Peyer's patch (tissue), 4 donors: ENCODE measurements at places on chromosomes 3 and 15. TPM values are rescaled to one million over a fixed set of nuclear protein-coding genes. Genes with fewer than 3 reads are reported as not detected.
A peak's percentile ranks its signal among the peaks of the same experiment; 100 is the strongest.

DNA sequence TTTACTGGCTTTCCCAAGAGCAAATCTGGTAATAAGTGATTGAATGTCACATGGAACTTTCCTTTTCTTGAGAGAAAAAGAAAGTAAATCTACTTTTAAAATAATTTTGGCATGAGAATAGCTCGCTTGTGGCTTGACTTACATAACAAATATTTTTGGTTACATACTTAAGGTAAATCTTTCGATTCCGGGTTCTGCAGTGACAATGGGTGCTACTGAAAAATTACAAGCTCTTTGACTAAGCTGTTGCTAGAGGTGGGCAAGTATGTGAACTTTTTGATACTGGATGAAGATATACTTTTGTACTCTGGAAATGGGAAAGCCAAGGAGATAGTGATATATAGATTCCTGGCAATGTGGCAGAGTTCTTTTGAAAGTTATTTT, 51.9 kb upstream of the OTOL1 start:
- H3K4me3 ChIP-seq, result no peak overlapping the region
- H3K27me3 ChIP-seq, result no peaks in the 10 kb centered on the region
- H3K36me3 ChIP-seq, result no peaks in the 10 kb centered on the region
- H3K4me1 ChIP-seq, result no peaks in the 10 kb centered on the region

Gene ARHGAP31
- total RNA-seq, result 12.9 TPM

DNA sequence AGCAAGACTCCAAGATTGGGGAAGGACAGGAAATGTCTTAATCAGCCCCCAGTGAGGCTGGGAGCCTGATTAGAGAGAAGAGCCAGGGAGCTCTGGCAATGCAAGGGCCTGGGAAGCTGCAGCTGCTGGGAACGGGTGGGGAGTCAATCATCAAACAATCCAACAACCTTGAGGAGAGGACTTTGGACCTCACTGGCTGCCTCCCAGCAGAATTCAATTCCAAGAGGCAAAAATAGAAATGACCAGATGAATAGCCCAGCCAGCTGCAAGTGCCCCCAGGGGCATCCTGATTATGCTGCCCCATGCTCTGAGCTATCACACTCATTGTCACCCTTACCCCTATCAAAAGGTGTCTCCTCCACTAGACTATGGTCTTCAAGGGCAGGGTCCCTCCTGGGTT, 6.1 kb upstream of the HOMER2 start:
- H3K36me3 ChIP-seq, result no peaks in the 10 kb centered on the region
- no peak overlapping the region for H3K4me3 ChIP-seq
- H3K27ac ChIP-seq, result no peak overlapping the region
- no peak for DNase-seq
- no peaks in the 10 kb centered on the region for H3K4me1 ChIP-seq

- peaks cover 29% of the 10 kb centered on the region for H3K4me1 ChIP-seq
- H3K27me3 ChIP-seq, result no peaks in the 10 kb centered on the region
- H3K27ac ChIP-seq, result peak overlapping the region; percentile 8
- H3K4me3 ChIP-seq, result no peak overlapping the region
- DNase-seq, result no peak
These were observed 30.7 kb upstream of the ANPEP start for GRCh38 chr15:89845305-89845893.

Gene SUSD5
- not detected for total RNA-seq

DNA sequence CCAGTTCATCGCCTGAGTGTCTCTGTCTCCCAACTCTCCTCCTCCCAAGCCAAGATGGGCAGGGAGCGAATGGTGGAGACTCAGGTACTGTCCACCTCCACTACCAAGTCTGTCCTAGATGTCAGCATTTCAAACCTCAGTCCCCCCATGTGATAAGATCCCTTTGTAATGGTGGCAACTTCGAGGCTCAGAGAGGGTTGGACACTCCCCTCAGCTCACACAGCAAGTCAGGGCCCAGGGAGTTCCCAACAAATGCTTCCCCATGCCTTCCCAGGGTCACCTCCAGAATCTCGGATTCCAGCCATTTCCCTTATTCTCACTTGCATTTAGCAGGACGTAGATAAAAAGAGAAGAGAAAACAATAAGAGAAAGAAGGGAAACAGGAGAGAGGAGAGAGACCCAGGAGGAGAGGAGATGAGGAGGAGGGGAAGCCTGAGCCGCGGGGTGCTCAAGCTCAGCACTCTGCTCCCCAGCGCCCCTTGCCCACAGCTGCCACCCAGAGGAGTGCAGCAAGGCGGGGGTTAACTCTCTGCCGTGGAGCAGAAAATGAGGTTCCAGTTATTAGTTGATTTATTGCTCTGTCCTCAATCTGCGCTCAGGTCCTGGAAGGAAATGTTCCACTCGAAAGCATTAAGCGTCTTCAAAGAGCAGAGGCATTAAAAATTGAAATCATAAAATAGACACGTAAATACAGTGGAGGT, 84.1 kb upstream of the LINGO1 start:
- H3K27ac ChIP-seq, result no peak overlapping the region
- no peaks in the 10 kb centered on the region for H3K36me3 ChIP-seq
- H3K4me1 ChIP-seq, result no peaks in the 10 kb centered on the region

DNA sequence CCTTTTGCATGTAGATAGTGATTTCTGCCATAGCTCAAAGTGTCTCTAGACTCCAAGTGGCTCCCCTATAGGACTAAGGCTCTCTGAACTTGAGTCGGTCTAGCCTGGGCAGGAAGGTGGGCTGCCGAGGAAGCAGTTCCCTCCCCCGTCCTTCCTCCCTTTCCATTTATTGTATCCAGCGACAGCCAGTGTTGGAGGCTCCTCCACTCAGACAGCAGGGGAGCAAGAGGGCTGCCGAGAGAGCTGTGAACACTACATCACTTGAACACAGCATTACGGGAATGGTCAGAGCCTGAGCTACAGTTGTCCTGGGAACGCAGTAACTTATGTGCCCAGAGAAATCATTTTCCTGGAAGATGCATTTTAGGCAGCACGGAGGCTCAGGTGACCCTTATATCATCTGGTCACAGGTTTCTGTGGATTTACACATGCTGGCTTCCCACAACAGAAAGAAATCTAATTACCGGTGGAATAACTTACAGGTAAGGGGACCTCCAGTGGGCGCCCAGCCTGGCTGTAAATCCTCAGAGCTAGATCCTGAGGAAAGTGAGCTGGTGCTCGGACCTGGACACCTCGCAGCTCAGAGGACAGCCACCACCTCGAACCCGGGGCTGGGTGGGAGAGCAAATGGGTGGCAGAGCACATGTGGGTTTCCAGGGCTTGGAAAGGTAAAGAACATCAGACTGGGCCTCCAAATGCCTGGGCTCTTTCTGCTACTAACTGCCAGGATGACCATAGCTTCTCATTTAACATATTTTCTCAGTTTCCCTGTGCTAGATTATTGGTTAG, 197.1 kb downstream of the UACA start:
- H3K27ac ChIP-seq, result no peak overlapping the region
- DNase-seq, result no peak
- no peak overlapping the region for H3K4me3 ChIP-seq
- H3K36me3 ChIP-seq, result no peaks in the 10 kb centered on the region
- no peaks in the 10 kb centered on the region for H3K27me3 ChIP-seq

GRCh38 chr3:40731445-40731844, 206.7 kb downstream of the ZNF621 start:
- H3K4me1 ChIP-seq, result no peaks in the 10 kb centered on the region
- H3K36me3 ChIP-seq, result no peaks in the 10 kb centered on the region
- no peaks in the 10 kb centered on the region for H3K27me3 ChIP-seq
- no peak overlapping the region for H3K27ac ChIP-seq
- DNase-seq, result no peak
- no peak overlapping the region for H3K4me3 ChIP-seq

DNA sequence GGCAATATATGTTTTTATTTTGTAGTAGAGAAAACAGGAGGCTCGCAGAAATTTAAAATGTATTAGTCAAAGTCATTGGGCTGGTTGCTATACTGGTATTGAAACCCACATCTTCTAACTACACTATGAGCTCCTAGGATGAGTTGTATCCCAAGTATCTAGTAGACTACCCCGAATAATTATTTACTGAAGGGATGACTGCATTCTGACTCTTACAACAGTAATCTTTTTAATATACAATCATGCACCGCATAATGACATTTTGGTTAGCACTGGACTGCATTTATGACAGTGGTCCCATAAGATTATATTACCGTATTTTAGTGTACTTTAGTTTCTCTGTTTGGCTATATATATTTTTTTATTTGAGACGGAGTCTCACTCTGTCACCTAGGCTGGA, 15.3 kb downstream of the PIGB start:
- H3K36me3 ChIP-seq, result no peaks in the 10 kb centered on the region
- H3K27ac ChIP-seq, result no peak overlapping the region
- H3K4me1 ChIP-seq, result no peaks in the 10 kb centered on the region
- DNase-seq, result no peak
- H3K4me3 ChIP-seq, result no peak overlapping the region
- H3K27me3 ChIP-seq, result no peaks in the 10 kb centered on the region

Gene CDHR4
- 1.0 TPM for total RNA-seq

Gene BCL2A1
- total RNA-seq, result 3.8 TPM

- H3K4me1 ChIP-seq, result no peaks in the 10 kb centered on the region
- no peak overlapping the region for H3K27ac ChIP-seq
- no peaks in the 10 kb centered on the region for H3K27me3 ChIP-seq
- no peaks in the 10 kb centered on the region for H3K36me3 ChIP-seq
- H3K4me3 ChIP-seq, result no peak overlapping the region
- no peak for DNase-seq
These were observed 217.1 kb downstream of the AGBL1 start for GRCh38 chr15:86296769-86297168.

Gene SLCO3A1
- 5.4 TPM for total RNA-seq

GRCh38 chr3:41141433-41142167, 57.7 kb upstream of the CTNNB1 start:
- no peaks in the 10 kb centered on the region for H3K4me1 ChIP-seq
- DNase-seq, result no peak
- no peaks in the 10 kb centered on the region for H3K36me3 ChIP-seq
- H3K27ac ChIP-seq, result no peak overlapping the region
- H3K27me3 ChIP-seq, result no peaks in the 10 kb centered on the region

GRCh38 chr15:71575474-71576045, 234.8 kb upstream of the NR2E3 start:
- no peaks in the 10 kb centered on the region for H3K4me1 ChIP-seq
- DNase-seq, result no peak
- no peaks in the 10 kb centered on the region for H3K27me3 ChIP-seq
- H3K27ac ChIP-seq, result no peak overlapping the region

- DNase-seq, result no peak
- H3K4me3 ChIP-seq, result no peak overlapping the region
- no peaks in the 10 kb centered on the region for H3K36me3 ChIP-seq
- H3K27ac ChIP-seq, result no peak overlapping the region
These were observed 50.9 kb upstream of the CHRNB4 start for GRCh38 chr15:78691851-78692421.

- no peaks in the 10 kb centered on the region for H3K27me3 ChIP-seq
- no peak overlapping the region for H3K27ac ChIP-seq
- no peak overlapping the region for H3K4me3 ChIP-seq
- H3K4me1 ChIP-seq, result peaks cover 14% of the 10 kb centered on the region
These were observed 14.3 kb downstream of the TLE3 start for GRCh38 chr15:70083418-70083817.

DNA sequence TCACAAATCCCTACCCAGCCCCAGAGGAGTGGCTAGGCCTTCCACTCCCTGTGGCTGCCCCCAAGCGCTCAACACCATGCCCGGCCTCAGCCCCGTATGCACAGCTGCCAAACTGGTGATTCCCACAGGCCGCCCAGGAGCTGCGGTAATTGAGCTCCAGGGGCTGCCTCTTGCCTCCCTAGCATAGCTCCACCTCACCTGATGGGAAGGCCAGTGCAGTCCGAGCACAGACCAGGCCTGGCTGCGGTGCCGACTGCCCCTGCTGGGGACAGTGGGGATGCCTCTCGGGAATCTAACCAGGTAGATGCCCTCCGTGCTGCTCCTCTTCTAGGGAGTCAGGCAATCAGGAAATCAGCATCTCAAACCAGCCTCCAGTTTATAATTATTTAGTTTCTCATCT, 25.9 kb downstream of the SCN5A start:
- no peak overlapping the region for H3K27ac ChIP-seq
- H3K27me3 ChIP-seq, result no peaks in the 10 kb centered on the region
- H3K4me3 ChIP-seq, result no peak overlapping the region
- H3K36me3 ChIP-seq, result no peaks in the 10 kb centered on the region
- no peaks in the 10 kb centered on the region for H3K4me1 ChIP-seq
- DNase-seq, result no peak
